ENCODE measurements at places on chromosomes 2 and 18.
A peak's percentile ranks its signal among the peaks of the same experiment; 100 is the strongest.

DNA sequence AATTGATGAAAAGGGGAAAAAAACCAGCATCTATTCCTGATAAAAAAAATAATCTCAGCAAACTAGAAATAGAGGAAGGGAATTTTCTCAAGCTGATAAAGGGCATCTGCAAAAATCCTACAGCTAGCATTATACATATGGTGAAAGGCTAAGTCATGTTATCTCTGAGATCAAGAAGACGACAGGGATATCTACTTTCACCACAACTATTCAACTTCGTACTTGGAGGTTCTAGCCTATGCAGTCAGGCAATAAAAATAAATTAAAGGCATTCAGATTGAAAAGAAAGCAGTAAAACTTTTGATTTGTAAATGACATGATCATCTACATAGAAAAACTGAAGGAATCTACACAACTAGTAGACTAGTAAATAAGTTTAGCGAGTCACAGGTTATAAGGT is 58.2 kb downstream of the CAB39 start:
- no peak for DNase-seq

- peak; percentile 17 for DNase-seq
Measured at GRCh38 chr18:62522178-62522503, 684 bp upstream of the ZCCHC2 start.

DNA sequence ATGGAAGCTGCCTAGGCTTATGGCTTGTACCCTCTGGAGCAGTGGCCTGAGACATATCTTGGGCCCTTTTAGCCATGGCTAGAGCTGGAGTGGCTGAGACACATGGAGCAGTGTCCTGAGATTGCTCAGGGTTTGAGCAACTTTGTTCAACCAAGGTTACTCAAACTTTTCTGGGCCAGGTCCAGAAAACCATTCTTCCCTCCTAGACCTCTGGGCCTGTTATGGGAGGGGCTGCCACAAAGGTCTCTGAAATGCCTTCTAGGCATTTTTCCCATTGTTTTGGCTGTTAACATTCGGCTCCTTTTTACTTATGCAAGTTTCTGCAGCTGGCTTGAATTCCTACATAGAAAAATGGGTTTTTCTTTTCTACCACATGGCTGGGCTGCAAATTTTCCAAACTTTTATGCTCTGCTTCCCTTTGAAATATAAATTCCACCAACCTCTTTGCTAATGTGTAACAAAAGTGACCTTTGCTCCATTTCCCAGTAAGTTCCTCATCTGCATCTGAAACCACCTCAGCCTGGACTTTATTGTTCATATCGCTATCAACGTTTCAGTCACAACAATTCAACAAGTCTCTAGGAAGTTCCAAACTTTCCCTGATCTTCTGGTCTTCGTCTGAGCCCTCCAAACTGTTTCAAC is 84.9 kb upstream of the MAP4K3 start:
- DNase-seq = no peak

DNA sequence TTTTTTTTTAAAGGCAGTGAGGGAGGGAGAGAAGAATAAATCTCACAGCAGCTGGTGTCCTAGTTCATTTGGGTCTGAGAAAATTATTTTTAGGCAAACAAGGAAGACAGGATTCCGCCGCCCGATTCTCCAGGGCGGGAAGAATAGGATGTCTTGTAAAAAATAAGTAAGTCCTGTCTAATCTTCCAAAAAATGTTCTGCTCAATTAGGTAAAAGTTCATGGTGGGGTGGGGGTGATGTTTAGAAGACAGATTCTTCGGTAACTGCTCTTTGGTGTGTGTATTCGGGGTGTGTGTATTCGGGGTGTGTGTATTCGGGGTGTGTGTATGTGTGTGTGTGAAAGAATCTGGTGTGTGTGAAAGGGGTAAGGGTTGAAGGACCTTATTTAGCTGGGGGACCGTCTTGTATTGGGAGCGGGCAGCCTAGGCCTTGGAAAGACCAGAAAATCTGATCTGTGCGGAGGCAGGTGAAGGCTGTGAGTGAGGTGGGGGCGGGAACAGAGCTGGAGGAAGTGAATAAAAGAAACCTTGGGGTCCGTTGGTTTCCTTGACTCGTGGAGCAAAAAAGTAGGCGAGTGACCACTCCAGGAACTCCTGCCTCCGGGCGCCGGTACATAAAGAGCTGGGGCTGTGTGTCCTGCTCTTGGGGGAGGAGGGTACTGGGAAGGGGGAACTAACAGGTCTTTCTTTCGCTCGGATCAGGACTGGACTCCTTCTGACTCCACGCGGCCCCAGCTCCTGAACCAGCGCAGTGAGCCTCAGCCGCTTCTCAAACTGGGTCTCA is 4.4 kb upstream of the PAX3 start:
- DNase-seq = no peak
